ENCODE measurements at places on chromosomes 7 and 10.

- no peak overlapping the region for H3K27ac ChIP-seq
- no peaks in the 10 kb centered on the region for H3K36me3 ChIP-seq
- no peak overlapping the region for H3K4me3 ChIP-seq
- no peaks in the 10 kb centered on the region for H3K27me3 ChIP-seq
Measured at GRCh38 chr7:84939888-84940287, 247.0 kb downstream of the SEMA3D start.

DNA sequence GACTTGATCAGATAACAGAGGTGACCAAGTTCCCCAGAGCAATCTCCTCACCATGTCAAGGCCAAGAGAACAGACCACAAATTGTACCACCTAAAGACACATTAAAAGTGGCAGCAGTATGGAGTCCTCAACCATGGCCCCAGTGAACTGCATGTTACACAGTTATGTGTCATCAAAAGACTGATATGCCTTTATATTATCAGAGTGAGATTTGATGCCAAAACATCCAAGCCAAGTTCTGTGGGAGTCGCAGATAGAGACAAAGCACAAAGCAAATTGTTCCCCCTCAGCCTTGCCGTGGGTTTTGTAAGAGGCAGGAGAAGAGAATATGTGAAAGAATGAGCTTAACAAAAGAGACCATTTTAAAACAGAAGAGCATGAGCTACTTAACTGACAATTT, 39.2 kb upstream of the TES start:
- H3K36me3 ChIP-seq = no peaks in the 10 kb centered on the region
- H3K27me3 ChIP-seq = no peaks in the 10 kb centered on the region
- no peak overlapping the region for H3K4me3 ChIP-seq
- H3K27ac ChIP-seq = no peak overlapping the region

- H3K27me3 ChIP-seq = no peaks in the 10 kb centered on the region
- no peaks in the 10 kb centered on the region for H3K4me1 ChIP-seq
- no peak overlapping the region for H3K4me3 ChIP-seq
Measured at GRCh38 chr10:60093317-60093716, 187.0 kb upstream of the CCDC6 start.

DNA sequence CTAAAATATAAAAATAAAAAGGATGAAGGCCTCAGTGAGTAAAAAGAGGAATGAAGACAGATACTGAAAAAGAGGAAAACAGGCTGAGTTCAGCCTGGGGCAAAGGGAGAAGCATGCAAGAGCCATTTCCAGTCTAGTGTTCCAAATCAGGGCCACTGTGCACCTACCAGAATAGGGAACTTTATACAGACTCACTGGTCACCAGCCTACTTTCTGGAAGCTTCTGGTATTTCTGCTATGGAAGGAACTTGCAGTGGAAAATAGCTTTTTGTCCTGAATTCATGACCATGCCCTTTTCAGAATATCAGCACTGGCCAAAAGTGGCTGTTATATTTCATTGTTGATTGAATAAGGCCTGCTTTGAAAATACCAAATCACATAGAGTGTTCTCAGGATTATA, 28.8 kb downstream of the ABRAXAS2 start:
- no peak for DNase-seq
- H3K4me3 ChIP-seq = no peak overlapping the region
- no peaks in the 10 kb centered on the region for H3K36me3 ChIP-seq
- no peaks in the 10 kb centered on the region for H3K27me3 ChIP-seq

- peak overlapping the region; percentile 80 for H3K27ac ChIP-seq
- peaks cover 53% of the 10 kb centered on the region for H3K4me1 ChIP-seq
- H3K4me3 ChIP-seq = no peak overlapping the region
- peaks cover 23% of the 10 kb centered on the region for H3K36me3 ChIP-seq
- DNase-seq = no peak
Measured at GRCh38 chr10:110503528-110504110, 5.9 kb downstream of the DUSP5 start.

DNA sequence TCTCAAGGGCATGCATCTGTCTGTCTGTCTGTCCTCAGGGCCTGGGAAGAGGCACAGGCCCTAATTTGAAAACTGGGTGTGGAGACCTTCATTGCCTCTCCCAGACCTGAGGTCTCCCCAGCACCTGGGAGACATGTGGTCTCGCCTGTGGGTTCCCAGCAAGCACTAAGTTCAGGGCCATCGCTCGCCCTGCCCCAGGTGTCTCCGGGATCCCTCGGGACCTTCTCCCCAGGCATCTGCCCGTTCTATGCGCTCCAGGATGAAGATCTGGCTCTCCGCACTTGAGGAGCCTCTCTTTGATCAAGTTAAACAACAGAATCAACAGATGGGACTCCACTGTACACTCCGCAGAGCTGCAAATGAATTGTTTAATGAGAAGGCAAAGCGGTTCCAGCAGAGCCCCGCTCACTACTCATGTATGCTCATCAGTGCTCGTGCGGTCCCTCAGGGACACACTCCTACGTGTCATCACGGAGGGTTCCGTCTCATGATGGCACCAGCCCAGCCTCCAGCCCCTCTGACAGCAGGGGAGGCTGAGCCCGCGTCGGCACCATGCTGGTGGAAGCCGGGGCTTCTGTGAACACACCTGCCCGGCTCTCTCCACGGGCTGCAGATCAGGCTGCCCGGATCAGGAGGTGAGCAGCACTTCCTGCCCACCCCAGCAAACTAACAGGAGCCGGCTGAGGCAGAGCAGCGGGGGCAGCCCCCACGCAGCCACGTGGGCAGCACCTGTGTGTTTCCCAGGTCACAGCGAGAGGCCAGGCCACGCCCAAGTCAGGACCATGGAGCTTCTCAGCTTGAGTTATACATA, 132.8 kb downstream of the TCERG1L start:
- H3K27me3 ChIP-seq = peaks cover 37% of the 10 kb centered on the region
- no peak for DNase-seq
- H3K4me3 ChIP-seq = no peak overlapping the region
- H3K4me1 ChIP-seq = no peaks in the 10 kb centered on the region
- no peak overlapping the region for H3K27ac ChIP-seq

DNA sequence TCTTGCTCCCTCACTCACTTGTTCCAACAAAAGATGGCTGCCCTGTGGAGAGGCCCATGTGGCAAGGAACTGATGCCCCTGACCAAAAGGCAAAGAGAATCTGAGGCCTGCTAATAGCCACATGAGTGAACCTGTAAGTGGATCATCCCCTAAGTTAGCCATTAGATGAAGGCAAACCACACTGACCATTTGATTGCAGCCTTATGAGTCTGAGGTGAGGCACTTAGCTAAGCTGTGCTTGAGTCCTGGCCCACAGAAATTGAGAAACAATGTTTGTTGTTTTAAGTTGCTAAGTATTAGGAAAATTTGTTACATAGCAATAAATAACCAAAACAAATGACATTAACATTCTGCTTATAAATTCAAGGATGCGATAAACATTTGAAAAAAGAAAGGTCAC, 100.1 kb upstream of the BET1 start:
- no peaks in the 10 kb centered on the region for H3K36me3 ChIP-seq
- no peaks in the 10 kb centered on the region for H3K27me3 ChIP-seq
- H3K4me1 ChIP-seq = no peaks in the 10 kb centered on the region
- no peak for DNase-seq
- no peak overlapping the region for H3K4me3 ChIP-seq

DNA sequence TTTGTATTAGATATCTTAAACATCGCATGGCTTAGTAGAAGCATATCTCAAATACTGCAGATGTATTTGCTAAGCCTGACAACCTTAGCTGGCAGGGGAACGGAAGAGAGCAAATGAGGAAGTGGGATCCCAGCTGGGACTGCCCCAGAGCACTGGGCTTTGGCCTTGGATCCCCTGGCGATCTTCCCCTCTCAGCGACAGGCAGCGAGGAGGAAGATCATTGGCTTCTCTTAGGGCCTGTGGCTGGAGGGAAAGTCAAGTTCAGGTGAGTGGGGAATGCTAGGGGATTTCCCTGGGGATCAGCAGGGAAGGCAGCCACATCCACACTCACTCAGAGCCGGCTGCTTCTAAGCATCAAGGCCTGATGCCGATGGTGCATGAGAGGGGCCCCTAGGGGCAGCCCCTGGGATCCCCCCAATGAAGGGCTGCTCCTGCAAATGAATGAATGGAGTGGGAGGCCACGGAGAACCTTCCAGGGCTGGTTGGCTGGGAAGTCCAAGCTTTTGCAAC, 42.0 kb downstream of the LYZL2 start:
- H3K27me3 ChIP-seq = no peaks in the 10 kb centered on the region
- no peaks in the 10 kb centered on the region for H3K36me3 ChIP-seq
- peak overlapping the region; percentile 63 for H3K27ac ChIP-seq
- H3K4me1 ChIP-seq = peaks cover 50% of the 10 kb centered on the region
- DNase-seq = peak; percentile 87
- no peak overlapping the region for H3K4me3 ChIP-seq

DNA sequence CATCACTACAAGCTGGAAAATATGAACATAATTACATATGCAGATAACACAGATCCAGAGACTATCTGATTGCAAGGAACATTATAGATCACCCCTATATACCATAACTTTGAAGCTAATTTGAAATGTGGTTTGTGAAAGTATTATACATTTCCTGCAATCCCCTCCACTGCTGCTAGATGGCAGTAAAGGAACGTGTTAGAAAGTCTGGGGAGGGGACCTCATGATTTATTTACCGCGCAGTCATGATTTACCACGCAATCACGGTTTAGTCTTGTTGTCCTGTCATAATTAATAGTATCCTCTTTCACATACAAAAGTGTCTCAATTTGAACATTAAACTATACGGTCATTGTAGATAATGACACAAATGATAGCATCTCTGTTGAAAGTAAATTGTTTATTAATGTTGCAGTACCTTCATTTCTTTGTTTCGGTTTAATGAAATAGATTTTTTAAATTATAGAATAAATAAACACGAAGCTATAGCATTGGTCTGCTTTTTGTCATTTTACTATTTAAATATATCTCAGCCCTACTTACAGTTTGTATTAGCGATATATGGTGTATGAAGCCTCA, 145.3 kb upstream of the PRSS1 start:
- no peak overlapping the region for H3K4me3 ChIP-seq
- H3K27me3 ChIP-seq = peaks cover 7% of the 10 kb centered on the region
- no peak overlapping the region for H3K27ac ChIP-seq
- H3K36me3 ChIP-seq = no peaks in the 10 kb centered on the region
- no peaks in the 10 kb centered on the region for H3K4me1 ChIP-seq

DNA sequence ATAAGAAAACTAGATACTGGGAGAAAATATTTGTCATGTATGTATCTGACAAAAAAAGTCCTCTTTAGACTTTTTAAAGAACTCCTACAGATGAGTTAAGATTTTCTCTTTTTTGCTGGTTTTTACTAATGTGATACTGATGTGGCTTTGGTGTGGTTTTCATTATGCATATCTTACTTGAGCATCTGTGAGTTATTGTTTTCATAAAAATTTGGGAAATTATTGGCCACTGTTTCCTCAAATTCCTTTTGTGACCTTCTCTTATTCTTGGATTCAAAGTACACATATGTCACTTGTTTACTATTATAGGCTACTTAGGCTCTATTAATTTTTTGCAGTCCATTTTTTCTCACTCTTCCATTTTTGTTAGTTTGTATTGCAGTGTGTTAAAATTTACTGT, 89.0 kb downstream of the PPP1R9A start:
- no peak overlapping the region for H3K4me3 ChIP-seq
- H3K36me3 ChIP-seq = no peaks in the 10 kb centered on the region
- H3K27me3 ChIP-seq = no peaks in the 10 kb centered on the region
- no peak overlapping the region for H3K27ac ChIP-seq
- DNase-seq = no peak

- no peaks in the 10 kb centered on the region for H3K27me3 ChIP-seq
- peaks cover 21% of the 10 kb centered on the region for H3K36me3 ChIP-seq
- no peak overlapping the region for H3K4me3 ChIP-seq
- no peak overlapping the region for H3K27ac ChIP-seq
- DNase-seq = no peak
Measured at GRCh38 chr10:125037145-125037877, 95.4 kb downstream of the ZRANB1 start.

- no peak for DNase-seq
- no peaks in the 10 kb centered on the region for H3K36me3 ChIP-seq
- H3K27ac ChIP-seq = peak overlapping the region; percentile 81
- H3K4me1 ChIP-seq = peaks cover 35% of the 10 kb centered on the region
Measured at GRCh38 chr7:23105086-23105643, 420 bp upstream of the KLHL7 start.

DNA sequence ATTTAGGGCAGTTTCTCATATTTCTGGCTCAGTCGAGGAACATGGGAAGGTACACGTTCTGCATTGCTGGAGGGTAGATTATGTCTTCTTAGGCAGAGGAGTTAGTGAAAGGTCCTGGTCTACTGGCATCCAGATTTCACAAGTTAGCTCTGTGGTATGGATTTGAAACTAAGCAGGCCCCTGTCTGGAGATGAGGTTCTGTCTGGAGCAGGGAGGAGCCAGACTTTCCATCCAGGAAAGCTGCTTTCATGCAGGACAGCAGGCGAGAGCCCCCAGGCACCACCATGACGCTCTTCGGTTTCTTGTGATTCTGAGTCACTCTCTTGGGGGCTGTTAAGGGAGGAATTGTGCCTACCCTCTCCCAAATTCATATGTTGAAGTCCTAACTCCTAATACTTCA, 184.3 kb downstream of the KIAA1217 start:
- no peak overlapping the region for H3K27ac ChIP-seq
- H3K36me3 ChIP-seq = no peaks in the 10 kb centered on the region
- no peak for DNase-seq

DNA sequence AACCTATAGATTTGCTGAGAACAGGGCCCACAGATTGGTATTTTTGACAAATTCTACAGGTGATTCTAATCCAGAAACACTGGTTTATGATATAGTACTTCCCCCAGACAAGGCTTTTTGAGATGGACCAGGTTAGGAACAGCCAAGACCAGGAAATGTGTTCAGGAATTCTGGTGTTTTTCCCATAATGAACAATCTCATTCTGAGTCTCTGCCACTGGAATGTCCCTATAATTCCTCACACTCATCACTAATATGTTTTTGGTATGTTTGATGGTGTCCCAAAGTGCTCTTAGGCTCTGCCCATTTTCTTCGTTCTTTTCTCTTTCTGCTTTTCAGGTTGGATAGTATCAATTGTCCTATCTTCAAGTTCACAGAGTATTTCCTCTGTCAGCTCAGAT, 107.2 kb upstream of the IGFBP3 start:
- no peaks in the 10 kb centered on the region for H3K36me3 ChIP-seq
- H3K4me3 ChIP-seq = no peak overlapping the region
- no peak for DNase-seq
- no peaks in the 10 kb centered on the region for H3K27me3 ChIP-seq

DNA sequence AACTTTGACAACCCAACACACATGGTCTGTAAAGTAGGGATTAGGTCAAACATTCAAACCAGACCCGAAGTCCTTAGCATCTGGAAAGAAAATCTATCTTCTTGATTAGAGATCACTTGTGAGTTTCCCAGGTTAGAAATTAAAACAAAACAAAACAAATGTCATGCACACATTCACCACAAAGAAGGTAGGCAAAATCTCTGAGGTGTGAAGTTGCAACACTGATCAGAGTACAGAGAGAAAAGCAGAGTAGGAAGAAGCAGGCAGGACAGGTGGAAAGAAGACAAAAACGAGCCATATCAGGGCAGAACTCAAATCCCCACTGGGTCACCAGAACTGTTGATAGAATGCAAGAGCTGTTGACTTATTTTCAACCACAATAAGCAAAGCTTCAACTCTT, 102.8 kb upstream of the THSD7A start:
- no peaks in the 10 kb centered on the region for H3K4me1 ChIP-seq
- no peak overlapping the region for H3K4me3 ChIP-seq
- no peaks in the 10 kb centered on the region for H3K27me3 ChIP-seq
- no peaks in the 10 kb centered on the region for H3K36me3 ChIP-seq
- no peak for DNase-seq
- H3K27ac ChIP-seq = no peak overlapping the region

- no peaks in the 10 kb centered on the region for H3K36me3 ChIP-seq
- DNase-seq = no peak
- no peak overlapping the region for H3K27ac ChIP-seq
- no peaks in the 10 kb centered on the region for H3K4me1 ChIP-seq
Measured at GRCh38 chr7:14332155-14332554, 342.7 kb upstream of the ETV1 start.
